ENCODE measurements at places on chromosomes 16 and 17.

- DNase-seq, result no peak
These were observed 15.5 kb downstream of the NFAT5 start for GRCh38 chr16:69581297-69581696.

DNA sequence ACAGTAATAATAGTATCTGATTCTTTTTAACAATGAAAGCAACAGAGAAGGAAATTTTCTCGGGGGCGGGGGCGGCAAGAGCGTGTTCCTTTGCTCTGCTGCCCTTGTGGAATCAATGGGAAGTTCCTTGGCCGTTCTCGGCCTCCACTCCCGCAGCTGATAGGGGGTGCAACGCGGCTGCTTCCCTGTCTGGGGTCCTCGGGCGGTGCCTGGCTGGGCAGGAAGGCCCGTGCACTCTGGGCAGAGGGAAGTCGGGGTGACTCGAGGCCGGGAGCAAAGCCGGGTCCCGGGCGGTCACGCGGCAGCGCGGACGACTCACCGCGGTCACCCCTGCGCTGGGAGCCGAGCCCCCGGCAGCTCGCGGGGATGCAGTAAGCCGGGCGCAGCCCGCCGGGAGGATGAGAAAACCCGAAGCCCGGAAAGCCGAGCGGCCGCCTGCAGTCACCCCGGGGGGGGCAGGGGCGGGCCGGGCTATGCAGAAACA is 2.5 kb downstream of the TUBB3 start:
- DNase-seq, result no peak

DNA sequence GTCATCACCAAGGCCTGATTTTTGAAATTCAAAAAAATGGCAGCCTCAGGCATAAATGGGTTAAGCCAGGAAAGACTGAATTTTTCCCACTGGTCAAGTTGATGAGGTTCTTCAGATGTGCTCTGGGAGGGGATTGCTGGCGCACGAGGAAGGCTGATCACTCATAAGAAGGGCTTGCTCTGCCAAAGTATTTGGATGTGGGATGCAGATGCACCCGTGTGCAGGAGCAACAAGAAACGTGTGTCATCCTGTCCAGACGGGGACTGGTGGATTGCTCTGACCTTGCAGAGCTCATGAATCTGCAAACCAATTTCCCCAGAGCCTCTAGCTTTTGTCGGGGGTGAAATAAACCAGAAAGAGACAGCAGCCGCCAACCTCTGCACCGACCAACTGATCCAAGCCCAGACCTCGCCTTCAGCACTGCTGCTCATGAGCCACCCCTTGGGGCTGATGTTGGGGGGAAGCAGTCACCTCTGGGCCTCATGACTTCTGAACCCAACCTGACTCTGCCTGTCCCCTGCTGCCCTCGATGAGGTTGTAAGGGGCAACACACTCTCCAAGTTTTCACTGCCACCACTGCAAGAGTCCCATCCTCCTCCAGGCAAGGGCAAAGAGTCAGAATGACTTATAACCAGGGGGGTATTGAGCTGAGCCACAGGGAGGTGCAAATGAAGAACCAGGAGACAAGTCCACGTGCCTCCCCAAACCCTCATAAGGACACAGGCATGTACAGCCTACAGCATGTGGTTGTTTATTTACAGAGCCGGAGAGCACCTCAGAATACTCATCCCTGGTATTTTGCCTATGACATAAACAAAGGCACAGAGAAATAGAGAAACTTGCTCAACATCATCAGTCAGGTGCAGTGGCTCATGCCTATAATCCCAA is 452.0 kb downstream of the SOX9 start:
- DNase-seq, result no peak

GRCh38 chr17:39598630-39599003 is 9.1 kb downstream of the NEUROD2 start:
- DNase-seq, result no peak

GRCh38 chr17:8029121-8029520 is 9.7 kb upstream of the ALOX15B start:
- no peak for DNase-seq

- no peak for DNase-seq
These were observed 5.5 kb downstream of the NARF start for GRCh38 chr17:82463925-82464566.

DNA sequence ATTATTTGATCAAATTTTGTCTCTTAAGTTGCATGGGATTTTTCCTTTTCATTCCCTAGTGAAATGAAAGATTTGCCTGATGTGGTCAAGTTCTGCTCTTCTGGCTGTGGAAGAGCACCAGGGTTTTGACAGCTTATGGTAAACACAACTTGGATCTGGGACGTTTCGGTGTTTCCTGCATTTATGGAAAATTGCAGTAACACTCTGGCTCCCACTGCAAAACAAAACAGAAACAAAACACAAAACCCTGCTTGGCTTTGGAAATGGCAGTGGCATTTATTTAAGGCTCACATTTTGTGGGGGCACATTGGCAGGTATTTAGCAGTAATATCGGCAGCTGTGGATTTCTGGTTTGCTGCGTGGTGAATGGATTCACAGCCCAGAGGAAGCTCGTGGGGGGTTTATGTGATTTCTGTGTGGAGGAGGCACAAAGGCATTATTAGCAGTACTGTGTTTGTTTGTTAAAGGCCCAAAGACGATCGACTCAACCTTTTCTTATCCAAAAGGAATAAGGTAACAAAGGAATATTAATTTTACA is 377.8 kb downstream of the SNX29 start:
- no peak for DNase-seq

DNA sequence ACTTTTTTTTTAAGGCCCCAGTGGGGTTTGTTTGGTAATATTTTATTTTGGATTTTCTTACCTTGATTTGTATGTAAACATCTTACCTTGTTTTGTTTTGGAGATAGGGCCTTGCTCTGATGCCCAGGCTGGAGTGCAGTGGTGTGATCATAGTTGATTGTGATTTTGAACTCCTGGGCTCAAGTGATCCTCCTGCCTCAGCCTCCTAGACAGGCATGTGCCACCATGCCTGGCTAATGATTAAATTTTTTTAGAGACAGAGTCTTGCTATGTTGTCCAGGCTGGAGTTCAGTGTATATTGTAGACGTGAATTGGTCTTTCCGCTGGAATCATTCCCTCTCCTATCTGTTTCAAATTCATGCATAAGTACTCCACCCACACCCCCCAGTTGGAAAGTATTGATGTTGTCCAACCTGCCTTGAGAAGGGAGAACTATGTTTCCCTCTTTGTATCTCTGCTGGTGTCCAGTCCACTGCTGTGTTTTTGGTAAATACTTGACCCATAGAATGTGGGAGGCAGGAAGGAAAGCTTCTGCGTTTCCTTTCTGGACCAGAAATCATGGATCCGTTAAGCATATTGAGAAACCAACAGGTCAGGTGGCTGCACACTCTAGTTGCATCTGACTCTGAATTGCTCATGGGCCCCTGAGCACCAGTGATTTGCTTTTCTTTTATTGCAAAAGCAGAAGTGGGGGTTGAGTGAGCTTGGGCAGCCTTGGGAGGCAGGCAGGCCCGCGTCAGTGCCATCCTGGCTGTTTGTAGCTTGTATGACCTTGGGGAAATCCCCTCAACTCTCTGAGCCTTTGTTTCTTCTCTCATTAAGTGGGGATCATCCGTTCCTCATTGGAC is 25.0 kb downstream of the RMI2 start:
- no peak for DNase-seq

DNA sequence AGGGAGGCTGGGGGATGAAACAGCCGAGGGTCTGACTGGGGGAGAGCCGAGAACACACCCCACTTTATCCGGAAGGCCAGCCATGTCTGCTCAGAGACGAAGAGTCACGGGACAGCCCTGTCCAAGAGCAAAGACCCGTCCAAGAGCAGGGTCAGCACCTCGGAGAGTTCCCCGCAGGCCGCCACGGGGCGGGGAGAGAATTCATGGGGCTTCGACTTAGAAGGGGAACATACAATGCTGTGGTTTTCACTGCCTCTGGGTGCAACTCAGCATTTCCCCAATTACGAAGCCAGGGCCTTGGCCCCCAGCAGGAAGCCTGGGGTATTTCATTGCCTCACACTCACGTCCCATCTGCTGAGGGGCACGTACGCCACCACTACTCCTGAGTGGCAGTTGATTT is 59.3 kb downstream of the JPH3 start:
- DNase-seq, result peak; percentile 25

DNA sequence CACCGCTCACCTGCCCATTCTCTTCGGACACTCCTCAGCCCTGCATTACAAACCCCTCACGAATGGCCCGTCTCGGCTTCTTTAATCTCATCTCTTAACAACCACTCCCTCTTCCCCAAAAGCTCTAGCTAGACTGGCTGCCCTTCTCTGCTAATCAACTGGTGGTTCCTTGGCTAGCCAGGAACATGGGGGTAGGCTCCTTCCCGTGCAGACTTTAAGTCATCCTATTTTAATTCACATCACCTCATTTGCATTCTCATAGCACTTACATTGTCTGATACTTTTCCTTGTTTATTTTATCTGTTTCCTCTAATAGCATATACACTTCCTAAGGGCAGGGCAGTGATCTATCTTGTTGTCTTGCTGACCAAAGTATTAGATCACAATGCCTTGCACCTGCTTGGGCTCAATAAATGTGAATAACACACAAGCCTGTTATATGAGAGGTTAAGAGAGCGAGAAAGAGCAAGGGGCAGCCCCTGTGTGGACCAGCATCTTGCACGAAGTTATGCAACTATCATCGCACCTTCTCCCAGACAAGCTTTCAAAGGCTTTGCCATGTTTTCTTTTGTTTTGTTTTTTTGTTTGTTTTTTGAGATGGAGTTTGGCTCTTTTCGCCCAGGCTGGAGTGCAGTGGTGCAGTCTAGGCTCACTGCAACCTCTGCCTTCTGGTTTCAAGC is 9.8 kb downstream of the TP53 start:
- no peak for DNase-seq

- DNase-seq, result no peak
These were observed 10.4 kb downstream of the SLC25A10 start for GRCh38 chr17:81722184-81723120.

GRCh38 chr16:23578101-23578830 is 17.9 kb downstream of the NDUFAB1 start:
- DNase-seq, result no peak

DNA sequence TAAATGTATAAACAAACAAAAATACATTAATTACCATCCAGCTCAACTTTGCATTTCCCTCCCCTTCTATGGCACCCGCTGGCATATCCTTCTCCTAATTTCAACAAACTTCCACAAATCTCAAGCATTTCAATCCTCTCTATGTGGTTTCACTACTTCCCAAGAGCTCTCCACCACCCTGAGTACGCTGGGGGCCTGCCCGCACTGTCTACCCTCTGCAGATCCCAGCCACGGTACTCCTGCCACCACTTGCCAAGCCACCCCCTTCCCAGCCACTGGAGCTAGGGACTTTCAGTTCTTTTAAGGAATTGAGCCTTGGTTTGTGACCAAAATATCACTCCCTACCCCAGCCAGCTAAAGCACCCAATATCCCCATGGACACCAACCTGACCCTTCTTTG is 1.9 kb downstream of the TK2 start:
- no peak for DNase-seq

- no peak for DNase-seq
These were observed 8.6 kb downstream of the NUDT16L1 start for GRCh38 chr16:4701791-4702465.

DNA sequence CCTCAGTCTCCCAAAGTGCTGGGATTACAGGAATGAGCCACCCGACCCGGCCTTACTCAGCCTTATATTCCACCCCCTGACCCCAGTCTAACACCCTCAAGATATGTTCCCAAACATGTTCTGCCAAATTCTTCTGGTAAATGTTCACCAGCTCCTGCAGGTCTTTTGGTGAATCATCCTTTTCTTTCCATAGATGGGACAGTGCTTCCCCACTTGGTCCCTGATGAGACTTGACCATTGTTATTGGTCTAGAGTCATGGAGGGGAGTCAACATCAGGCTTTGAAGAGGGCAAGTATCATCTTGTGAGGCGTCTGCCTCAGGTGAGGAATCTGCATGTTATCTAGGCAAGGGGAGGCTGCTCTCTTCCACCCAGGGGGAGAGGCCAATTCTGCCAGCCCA is 10.4 kb upstream of the RUNDC3A start:
- DNase-seq, result no peak

DNA sequence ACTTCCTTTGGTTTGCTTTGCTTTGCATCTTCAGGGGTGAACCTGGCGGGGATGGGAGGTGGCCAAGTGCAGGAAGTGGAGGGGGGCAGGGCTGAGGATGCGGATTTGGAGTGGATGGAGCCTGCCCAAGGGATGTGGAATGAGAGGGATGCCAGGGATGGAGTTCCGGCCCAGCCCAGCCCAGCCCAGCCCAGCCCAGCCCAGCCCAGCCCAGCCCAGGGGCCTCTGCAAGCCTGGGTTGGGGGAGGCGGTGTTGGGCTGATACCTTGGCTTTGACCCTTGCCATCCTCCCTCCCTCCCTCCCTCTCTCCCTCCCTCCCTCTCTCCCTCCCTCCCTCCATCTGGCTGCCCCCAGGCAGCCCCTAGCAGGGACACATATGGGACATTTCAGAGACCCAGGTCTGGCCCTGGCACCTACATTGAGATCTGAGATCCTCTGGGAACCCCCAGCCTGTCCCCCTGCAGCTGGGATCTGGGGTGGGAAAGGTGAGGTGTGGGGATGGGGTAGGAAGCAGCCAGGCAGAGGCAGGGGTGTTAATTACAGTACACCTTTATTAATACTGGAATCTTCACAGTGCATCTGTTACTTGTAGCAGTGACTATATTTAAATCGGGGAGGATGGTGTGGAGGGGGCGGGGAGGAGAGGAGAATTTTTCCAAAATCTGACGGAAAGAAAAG is 14.5 kb downstream of the IL34 start:
- no peak for DNase-seq

- DNase-seq, result no peak
These were observed 4.3 kb downstream of the NEUROD2 start for GRCh38 chr17:39603304-39604016.

DNA sequence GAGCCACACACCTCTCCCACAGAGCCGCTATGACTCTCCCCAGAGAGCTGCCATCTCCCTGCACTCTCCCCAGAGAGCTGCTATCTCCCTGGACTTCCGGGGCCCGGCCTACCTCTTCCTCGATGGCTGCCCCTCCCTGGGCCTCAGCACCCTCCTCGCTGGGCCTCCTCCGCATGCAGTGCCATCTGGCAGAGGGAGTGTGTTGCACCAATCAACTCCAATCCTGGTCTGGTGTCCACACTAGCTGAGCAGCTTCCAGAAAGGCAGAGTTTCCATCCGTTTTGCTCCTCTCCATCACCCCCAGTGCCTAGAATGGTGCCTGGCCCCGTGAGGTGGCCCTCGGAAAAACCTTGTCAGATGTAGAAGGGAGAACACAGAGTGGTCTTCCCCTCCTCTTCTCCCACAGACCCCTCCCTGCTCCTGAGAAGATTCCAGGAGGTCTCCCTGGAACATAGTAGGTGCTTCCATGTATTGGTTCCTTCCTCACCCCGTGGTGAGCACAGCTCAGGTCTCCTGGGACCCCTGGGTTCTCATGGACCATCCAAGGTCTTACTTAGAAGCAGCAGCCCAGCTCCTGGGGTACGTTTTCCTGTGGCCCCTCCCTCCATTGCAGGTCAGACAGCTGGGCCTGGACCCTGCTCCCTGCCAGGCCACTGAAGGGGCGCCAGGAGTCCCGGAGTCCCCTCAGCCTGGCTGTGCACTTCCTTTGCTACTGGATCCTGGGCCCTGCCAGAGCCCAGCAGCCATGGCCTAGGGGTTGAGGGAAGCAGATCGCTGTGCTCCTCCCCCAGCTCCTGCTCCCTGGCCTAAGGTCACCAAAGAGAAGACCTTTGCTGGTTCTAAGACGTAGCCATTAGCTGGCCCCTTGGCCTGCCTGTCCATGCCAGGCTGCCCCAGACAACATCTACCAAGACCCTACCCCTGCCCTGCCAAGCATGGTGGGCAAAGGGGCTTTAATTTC is 233.8 kb upstream of the GSE1 start:
- DNase-seq, result no peak

- DNase-seq, result no peak
These were observed 79.6 kb downstream of the KCNJ12 start for GRCh38 chr17:21455761-21456160.

GRCh38 chr17:28760601-28761562 is 17.1 kb downstream of the TRAF4 start:
- DNase-seq, result no peak
